ENCODE measurements at places on chromosomes 2 and 18.

DNA sequence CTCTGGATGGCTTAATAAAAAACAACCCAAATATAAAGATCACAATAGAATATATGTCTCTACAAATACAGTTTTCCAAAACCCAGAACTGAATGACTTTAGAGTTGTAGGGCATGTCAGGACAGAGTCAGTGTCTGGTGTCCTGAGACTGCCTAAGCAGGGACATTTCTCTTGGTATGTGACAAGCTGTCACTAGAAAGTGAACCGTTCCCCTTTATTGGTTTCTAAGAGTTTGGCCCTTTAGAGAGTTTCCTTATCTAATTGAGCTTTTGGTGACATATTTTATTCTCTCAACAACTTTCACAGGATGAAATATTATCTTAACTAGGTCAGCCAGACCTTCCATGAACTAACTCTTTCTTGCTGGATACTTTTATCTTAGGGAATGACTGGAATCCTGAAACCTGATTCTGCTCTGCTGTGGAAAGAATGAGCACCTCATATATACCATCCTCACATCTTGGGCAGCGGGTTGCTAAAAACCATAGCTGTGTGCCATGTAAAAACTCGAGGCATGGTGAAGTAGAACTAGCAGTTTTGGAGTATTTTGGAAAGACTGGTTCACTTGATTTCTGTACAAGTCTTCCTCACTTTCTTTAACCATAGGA, 54.8 kb downstream of the CAVIN2 start:
- DNase-seq = no peak

DNA sequence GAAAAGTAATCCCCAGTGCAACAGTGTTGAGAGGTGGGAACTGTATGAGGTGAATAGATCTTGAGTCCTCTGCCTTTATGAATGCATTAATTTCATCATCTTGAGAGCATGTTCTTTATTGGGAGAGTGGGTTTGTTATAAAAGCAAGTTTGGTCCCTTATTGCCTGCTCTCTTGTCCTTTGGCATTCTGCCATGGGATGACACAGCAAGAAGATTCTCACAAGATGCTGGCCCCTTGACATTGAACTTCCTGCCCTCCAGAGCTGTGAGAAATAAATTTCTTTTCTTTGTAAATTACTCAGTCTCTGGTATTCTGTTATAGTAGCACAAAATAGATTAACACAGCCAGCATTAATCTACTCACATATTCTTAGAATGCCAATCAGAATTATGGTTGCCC, 108.6 kb downstream of the EHBP1 start:
- DNase-seq = peak; percentile 89

GRCh38 chr2:25936889-25937545, 45.3 kb downstream of the KIF3C start:
- DNase-seq = no peak

DNA sequence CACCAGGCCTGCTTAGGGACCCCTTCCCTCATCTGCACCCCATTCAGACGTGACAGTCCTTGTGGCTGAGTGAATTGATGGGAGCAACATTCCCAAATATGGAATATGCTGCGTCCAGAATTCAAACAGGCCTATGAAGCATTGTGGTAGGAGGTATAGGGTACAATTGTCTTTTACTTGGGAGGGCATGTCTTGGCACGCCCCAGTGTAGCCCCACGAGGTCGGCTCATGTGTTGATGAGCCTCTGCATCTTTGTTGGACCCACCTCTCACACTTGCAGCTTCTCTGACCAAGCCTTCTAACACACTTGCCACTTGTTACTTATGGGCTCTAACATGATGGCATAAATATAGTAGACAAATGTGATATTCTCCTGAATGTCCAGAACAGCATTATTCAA, 1.6 kb downstream of the TIMM21 start:
- no peak for DNase-seq

DNA sequence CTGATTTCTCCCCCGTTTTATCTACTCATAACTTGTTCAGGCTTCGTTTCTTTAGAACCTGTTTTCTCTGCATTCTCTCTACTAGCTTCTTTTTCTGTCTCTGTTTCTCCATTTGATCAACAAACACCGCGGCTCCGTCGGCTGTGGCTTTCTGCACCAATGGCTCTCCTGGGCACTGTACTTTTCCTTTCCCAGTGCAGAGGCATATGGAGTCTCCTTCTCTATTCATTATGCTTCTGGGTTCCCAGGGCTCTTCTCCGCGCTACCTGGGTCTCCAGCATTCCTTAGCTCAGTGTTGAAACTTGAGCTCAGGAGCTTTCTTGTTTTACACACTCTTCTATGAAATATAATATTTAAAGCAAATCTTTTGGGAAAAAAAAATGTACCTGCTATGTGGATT, 196.6 kb upstream of the SOX11 start:
- DNase-seq = no peak

- DNase-seq = no peak
Measured at GRCh38 chr2:193562031-193562430, 1367.3 kb upstream of the TMEFF2 start.

DNA sequence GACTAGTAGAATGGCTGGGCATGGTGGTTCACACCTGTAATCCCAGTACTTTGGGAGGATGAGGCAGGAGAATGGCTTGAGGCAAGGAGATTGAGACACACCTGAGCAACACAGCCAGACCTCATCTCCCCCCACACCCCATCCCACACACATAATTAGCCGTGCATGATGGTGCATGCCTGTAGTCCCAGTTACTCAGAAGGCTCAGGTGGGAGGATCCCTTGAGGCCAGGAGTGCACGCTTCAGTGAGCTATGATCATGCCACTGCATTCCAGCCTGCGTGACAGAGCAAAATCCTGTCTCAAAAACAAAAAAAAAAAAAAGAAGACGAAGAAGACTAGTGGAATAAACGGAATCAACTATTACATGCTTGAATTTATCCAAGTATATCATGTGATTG, 150.0 kb downstream of the STK39 start:
- DNase-seq = no peak

DNA sequence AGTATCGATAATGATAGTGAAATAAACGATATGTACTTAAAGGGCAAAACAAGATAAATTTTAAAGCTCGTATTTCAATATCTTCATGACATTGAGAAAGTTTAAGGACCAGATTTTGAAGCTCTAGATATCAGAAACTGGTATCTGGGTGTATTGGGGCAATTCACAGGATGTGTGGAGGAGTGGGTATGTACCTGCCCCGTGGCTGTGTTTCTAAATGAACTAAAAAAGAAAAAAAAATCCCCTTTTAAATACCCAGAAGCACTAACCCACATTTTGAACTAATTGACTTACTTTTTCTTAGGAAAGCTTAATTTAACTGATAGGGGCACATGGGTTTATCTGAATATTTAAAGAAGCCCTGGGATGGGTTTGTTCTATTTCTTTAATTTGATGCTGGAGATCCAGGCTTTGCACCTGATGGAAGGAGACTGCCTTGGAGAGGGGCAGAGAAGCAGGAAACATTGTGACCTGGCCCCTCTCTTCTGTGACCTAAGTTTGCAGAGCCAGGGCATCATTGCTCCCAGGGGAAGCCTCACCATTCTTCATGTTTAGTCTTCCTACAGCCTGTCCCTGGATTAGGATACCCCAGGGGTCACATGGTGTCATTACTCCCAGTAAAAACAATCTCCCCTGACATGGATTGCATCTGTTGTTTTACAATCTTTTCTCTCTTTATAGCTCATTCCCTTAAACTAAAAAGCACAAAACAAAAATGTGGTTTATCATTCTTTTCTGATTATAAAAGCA, 7.6 kb upstream of the KCTD1 start:
- DNase-seq = no peak

DNA sequence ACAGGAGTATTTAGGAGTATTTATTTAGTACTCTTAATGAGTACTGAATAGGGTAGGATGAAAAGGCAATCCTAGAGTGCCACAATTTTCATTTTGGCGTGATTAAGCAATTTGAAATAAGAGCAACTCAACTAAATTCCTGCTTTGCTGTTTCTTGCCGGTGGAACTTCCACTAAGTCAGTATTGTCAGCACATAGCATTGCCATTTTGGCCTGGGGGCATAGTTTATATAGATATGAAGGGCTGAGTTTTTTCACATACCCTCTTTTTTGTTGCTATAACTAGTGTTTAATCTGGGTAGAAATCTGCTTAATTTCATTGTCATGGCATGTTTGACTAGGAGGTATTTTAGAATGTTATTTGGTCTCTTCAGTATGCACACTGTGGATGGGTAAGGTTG, 1.9 kb downstream of the GTF2A1L start:
- DNase-seq = no peak

GRCh38 chr2:217789003-217789735, 213.6 kb downstream of the TNS1 start:
- DNase-seq = peak; percentile 54

DNA sequence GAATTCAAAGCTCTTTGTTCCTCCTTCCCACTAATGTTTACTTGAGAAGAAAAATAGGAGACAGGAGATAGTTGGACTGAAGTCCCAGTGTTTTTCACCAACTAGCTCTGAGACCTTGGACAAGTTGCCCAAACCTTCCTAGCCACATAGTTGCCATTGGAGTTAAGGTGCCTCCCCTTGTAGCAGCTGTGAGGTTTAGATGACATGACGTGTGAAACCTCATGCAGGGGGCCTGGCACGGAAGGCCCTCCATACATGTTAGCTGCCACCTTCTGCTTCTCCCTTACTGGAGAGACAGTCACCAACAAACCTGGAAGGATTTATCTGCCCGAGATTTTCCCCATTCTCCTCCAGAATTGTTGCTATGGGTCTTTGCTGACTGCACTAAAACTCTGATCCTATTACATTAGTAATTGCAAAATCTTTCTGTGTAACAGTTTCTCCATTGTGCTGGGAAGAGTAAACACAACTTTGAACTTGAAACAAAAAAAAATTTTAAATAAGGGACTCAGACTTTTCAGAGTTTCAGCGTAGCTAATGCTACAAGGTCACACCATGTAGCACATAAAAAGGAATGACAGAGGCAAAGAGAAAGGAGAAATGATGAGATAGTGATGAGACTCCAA, 23.8 kb upstream of the CABYR start:
- DNase-seq = no peak

DNA sequence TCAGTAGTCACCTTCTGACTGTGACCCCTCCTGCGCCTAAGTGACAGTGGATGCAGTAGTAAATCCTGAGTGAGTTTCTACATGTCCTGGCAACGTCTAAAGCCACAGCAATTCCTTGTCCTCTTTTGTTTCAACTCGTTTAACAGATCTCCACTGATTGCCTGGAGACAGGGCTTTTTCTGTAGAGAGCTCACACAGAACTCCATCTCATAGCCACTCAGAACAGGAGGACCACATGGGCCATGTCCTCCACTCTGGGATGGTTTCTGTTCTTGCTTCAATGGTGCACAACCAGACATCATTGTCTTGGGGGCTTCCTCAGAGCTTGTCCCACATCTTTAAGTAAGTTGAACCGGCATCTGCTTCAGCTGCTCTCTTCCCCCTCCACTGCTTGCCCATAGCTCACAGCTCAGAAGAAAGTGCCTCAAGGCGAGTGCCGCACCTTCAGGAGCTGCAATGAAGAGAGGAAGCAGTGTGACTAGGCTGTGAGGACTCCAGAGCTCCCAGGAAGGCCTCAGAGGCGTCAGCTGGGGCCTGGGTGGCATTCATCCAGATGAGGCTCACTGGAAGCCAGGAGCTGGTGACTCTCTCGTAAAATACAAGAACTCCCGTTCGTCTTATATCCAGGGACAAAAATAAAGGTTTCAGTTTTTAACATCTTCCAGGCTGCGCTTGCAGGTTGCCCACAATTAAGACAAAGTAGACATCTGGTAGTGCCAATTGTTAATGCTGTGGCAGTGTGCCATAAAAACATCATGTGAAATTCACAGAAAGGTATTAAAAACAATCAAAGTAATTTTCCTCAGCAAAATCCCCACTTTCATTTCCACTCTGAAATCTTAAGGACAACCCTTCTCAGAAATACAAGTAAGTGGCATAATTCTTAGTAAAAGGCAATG, 37.3 kb downstream of the ST3GAL5 start:
- no peak for DNase-seq

GRCh38 chr2:196956069-196956468, 29.6 kb upstream of the PGAP1 start:
- DNase-seq = no peak

DNA sequence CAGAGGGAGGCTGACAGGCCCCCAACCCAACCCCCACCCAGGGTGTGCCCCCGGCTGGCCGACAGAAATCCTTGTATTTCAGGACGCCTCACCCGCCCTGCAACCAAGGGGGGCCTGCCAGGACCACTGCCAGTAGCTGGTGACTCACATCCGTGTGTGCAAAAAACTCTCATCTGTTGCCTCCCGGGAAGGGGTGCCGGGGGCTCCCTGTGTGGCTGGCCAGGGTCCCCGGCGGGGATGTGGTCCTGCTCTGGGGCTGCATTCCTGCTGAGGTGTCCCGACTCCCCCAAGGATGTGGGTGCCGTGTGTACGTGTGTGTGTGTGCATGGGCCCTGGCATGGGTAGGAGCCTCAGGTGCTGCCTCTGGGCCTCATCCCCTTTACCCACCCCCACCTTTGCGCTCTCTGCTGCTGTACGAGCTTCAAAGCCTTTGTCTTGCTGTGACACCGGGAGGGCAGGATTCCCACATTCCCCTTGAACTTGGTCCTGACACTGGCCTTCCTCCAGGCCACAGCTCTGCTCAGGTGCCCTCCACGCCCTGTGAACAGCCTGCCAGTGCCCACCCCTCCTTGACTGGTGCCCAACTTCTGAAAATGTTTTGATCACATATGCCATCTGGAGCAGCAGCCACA, 226.3 kb upstream of the HDAC4 start:
- DNase-seq = no peak

GRCh38 chr2:132478461-132479105, 62.0 kb downstream of the GPR39 start:
- DNase-seq = no peak

- DNase-seq = no peak
Measured at GRCh38 chr2:129436809-129437208, 542.7 kb upstream of the RAB6C start.

DNA sequence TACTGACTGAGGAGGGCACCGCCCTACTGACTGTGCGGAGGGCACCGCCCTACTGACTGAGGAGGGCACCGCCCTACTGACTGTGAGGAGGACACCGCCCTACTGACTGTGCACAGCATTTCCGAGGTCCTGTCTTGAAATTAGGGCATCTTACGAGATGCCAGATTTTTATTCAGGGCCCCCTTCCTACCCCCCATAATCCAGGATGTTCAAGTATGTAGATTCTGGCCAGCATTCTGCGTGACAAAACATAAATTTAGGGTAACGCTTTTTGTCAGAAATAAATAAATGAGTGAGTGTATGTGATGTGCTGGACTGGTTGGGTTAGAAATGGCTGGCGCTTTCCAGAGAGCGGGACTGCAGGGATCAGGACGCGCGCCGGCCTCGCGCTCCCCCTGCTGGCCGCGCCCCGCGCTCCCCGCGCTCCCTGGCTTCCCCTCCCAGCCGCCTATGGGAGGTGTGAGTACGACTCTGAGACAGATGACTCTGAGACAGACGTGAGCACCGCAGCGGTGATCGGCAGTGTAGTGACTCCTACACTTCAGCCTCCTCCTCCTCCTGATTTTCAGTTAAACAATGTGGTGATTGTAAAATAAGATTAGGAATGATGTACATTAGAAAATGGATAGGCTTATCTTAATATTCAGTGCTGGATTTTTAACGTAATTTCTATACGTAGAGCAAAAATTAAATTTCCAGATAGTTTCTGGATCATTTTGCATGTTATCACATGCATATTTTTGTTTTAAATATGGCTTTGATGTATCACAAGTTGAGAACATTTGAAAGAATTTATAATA, 149.2 kb upstream of the NFATC1 start:
- DNase-seq = peak; percentile 70

All from fibroblast of skin of right quadriceps (primary cell).